ENCODE measurements at places on chromosomes 7 and 10. TPM values are rescaled to one million over a fixed set of nuclear protein-coding genes. Genes with fewer than 3 reads are reported as not detected.

GRCh38 chr10:69073026-69073425 lies 14.9 kb upstream of the SRGN start:
- no peaks in the 10 kb centered on the region for H3K4me1 ChIP-seq
- H3K36me3 ChIP-seq: no peaks in the 10 kb centered on the region
- no peak overlapping the region for H3K27ac ChIP-seq
- no peak for DNase-seq
- H3K4me3 ChIP-seq: no peak overlapping the region

DNA sequence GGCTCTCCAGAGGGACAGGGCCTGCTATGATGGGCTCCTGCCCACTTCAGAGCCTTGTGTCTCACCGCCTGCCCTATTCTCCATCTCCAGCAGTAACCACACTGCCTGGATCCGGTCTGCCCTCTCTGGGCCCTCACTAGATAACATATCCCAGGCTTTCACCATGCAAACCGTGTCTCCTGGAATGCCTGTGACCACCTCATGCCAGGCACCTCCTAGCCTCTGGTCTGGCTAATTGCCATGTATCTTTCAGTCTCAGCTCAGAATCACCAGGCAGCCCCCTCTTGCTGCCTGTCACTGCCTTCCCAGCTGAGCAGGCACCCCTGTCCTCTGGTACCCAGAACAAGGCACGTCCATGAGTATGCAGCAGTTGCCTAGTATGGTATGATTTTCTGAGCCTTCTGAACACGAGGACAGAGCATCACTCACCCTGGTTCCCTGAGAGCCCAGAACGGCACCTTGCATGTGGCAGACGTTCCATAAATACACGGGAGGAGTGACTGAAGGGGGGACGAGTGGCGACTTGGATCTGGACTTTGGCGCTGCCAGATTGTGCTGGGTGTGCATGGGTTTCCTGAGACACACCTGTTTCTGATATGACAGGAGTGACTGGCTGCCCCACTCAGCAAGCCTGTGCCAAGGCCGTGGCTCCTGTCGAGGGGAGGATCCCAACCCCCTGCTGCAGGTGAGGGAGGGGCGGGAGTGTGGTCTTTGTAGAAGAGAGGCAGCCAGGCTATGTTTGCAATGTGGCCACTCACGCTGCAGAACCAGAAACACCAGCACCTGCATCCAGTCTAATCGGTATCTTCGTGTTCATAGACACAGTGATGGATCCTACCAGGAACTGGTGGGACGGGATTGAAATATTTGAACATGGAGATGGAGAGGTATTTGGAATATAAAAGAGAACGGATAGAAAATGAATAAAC lies 95.2 kb downstream of the VOPP1 start:
- no peak for DNase-seq
- H3K36me3 ChIP-seq: no peaks in the 10 kb centered on the region
- H3K4me3 ChIP-seq: no peak overlapping the region
- no peaks in the 10 kb centered on the region for H3K27me3 ChIP-seq

DNA sequence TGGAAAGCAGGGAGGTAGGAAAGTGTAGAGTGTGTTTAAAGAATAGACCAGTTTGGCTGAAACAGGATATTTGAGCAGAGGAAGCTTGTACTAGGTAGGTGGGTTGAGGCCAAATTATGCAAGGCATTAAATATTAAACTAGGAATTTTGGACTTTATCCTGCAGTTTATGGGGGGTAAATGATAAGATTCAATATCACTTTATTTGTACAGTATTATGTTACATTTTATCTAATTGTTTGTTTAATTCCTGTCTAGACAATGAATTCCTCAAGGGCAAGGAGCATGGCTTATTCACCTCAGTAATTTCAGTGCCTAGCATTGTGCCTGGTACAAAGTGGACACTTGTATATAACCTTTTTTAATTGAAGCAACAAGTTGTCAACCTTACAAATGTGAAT lies 125.9 kb downstream of the CFTR start:
- no peaks in the 10 kb centered on the region for H3K36me3 ChIP-seq
- DNase-seq: no peak
- H3K27me3 ChIP-seq: no peaks in the 10 kb centered on the region

DNA sequence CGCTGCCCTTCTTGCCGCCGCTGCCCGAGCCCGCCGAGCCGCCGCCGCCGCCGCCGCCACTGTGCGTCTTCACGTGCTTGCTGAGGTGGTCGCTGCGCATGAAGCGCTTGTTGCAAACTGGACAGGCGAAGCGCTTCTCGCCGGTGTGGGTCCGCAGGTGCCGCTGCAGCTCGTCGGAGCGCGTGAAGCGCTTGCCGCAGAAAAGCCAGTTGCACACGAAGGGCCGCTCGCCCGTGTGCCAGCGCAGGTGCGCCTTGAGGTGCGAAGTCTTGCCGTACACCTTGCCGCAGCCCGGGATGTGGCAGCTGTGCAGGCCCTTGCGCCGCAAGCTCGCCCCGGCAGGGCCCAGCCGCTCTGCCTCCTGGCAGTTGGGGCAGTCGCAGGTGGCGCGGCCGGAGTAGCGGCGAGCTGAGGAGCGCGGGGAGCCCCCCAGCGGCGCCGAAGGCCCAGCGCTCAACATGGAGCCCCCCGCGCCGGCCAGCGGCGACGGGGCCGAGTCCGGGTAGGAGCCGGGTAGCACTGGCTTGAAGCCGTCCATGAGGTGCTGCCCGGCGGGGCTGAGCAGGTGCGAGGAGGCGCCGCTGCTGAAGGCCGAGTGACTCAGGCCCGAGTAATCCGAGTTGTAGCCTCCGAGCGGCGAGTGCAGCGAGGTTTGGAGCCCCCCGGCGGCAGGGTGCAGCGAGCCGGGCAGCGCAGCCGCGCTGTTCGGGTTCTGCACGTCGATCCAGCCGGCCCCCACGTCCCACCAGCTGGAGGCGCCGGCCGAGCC lies 2.1 kb downstream of the SP8 start:
- H3K36me3 ChIP-seq: no peaks in the 10 kb centered on the region
- H3K4me1 ChIP-seq: no peaks in the 10 kb centered on the region
- DNase-seq: no peak
- peak overlapping the region; percentile 31 for H3K4me3 ChIP-seq

The CALML3 gene
- not detected for total RNA-seq

DNA sequence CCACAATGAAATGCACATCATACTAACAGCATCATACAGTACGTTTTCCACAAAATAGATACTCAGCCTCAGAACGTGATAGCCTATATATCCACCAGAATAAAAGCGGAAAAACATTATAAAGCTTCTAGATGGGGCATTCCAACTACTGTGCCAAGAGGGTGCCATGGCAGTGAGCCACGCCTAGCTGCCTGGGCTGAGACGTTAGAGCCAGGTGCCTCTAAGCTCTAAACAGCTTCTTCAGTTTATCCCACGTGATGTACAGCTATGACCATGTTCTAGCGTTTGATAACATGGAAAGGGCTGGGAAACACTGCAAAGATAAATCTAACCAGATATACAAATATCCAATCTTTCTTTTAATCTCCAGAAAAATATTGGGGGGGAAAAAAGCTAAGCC lies 17.8 kb downstream of the USP6NL start:
- peaks cover 1% of the 10 kb centered on the region for H3K36me3 ChIP-seq
- no peak overlapping the region for H3K27ac ChIP-seq
- H3K4me3 ChIP-seq: no peak overlapping the region
